Stimulated activated CD8-positive, alpha-beta memory T cell treated with anti-CD3 and anti-CD28 coated beads, Interleukin-4, amount 100 ng/mL, for 1 hour (primary cell): ENCODE measurements at places on chromosomes 6 and 20.

GRCh38 chr6:30690403-30691207 lies at the start of gene NRM:
TSS of gene NRM (minus strand) at chr6:30690984. CDS start at chr6:30690974, 10 bp downstream.
- no peak for DNase-seq

- no peak for DNase-seq
Measured at GRCh38 chr6:44042261-44042988, 84.8 kb downstream of the MRPL14 start.

DNA sequence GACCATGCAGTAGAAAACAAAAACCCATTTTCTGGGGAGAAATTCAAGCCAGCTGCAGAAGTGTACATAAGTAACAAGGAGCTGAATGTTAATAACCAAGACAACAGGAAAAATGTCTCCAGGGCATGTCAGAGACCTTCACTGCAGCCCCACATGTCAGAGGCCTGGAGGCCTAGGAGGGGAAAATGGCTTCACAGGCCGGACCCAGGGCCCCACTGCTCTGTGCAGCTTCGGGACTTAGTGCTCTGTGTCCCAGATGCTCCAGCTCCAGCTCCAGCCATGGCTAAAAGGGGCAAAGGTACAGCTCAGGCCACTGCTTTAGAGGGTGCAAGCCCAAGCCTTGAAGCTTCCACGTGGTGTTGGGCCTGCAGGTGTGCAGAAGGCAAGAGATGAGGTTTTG lies 43.6 kb downstream of the HACE1 start:
- DNase-seq = no peak

DNA sequence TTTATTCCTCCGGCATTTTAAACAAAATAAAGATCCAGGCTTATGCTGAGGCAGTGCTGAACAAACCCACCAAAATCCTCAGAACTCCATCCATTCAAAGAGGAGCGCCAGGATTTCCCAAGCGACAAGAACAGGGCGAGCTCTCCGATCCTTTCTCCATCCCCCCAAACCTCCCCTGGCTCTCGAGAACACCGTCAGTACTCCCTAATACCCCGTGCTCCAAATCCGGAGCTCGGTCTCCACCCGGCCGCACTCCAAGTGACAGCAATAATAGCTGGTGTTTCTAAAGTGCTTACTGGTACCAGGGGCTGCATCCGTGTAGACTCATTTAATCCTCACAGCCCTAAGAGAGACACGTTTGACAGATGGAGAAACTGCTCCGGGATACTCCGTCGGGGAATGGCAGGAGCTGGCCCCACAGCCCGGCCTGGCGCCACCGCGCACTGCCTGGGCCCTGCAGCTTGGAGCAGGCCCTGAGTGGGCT lies 277.1 kb upstream of the QKI start:
- DNase-seq = no peak

DNA sequence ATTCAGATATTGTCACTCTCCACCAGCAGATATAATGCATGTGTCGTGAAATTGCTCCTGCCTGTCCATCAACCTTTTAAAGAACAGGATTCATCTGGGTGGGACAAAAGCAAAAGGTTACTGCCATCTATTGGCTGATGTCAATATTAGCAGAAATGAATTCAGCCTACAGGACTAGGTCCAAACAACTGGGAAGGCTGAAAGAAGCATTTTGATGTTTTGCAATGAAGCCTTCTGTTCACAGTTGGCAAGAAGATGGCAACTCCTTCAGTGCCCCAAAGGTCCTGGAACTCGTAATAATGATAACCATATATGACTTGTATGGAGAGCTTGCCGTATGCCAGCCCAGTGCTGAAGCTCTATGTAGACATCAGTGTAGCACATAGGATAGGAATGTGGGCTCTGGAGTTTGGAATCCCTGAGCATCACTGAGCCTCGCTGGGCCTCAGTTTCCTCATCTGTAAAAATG lies 7.5 kb downstream of the BCAS1 start:
- no peak for DNase-seq

DNA sequence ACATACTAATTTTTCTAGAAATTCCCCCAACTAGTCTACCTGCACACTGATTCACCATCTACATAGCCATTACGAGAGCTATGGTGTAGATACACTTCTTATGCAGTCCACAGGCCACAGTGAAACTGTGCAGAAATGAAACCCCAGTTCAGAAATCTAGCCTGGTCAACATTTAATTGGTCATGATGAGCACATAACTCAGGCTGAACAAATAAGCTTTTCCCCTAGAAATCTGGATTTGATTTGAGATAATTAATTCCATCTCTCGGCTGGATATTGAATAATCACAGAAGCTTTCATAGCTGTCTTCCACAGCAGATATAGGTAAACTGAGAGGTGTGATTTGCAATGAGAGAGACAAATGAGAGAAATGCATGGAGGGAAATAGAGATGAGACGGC lies 22.6 kb upstream of the TINAG start:
- no peak for DNase-seq

- DNase-seq = no peak
Measured at GRCh38 chr20:8490076-8490830, 358.2 kb downstream of the PLCB1 start.

GRCh38 chr20:44979090-44979621 lies 12.8 kb downstream of the STK4 start:
- peak; percentile 46 for DNase-seq

DNA sequence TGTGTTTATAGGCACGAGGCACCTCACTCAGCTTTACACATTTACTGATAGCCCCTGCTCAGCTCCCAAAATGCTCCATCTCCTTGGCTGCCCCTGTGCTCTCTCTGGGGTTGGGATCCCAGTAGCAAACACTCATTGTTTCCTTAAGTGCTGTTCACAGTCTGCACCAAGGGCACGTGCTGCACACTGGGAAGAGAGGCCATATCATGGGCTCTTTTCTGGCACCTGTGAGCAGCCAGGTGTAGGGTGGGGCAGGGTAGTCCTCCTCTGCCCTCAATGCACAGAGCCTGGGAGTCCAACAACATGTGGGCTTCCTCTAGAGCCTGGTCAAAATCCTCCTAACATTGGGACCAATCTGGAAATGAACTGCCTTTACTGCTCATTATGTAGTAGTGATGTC lies 67.9 kb downstream of the BANF2 start:
- DNase-seq = no peak

DNA sequence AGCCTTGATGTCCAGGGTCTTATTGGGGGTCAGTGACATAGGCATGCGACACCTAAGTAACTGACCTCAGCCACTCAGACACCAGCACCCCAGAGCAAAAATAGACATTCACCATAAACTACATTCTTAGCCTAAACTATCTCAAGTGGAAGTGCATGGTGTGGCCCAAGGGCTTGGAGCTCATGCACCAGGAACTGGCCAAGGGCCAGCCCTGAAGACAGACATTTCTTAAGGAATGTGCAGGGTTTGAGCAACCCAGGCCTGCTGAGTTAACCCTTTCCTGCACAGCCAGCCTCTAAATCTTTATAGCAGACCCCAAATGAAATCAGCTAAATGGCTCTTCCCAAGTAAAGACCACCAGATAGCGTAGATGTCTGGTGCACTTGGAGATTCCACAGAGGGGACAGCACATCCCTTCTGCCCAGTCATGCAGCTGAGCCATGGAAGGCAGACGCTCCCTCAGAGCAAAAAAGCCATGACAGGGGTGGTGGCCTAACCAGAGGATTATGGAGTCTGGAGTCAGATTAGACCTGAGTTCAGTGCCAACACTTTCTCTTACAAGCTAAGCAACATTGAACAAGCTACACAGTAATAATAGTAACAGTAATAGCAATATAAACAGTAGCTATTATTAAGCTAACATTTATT lies 222.6 kb downstream of the ZMYND8 start:
- no peak for DNase-seq

DNA sequence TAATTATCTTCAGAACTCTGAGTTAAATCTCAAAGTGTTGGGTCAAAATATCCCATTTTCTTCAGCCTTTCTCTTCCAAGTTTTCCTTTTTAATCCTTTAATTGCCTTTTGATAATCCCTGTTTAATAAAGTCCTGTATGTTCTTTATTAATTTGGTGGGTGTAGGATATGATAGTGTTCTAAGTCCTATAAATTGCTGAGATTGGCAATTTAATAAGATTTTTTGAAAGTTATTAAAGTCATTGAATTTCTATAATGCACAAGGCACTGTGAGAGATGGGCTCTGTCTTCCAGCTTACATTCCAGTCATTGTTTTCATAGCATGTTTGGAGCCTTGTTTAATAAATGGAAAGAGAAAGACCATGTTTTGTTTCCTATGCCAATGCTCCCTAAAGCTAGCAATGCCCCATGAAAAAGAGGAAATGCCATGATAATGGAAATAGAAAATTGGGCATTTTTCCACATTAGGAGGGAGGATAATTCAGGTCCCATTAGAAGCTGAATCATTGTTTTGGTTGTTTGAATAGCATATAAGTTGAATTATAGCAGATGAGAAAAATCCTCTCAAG lies 404.8 kb downstream of the CD109 start:
- no peak for DNase-seq

DNA sequence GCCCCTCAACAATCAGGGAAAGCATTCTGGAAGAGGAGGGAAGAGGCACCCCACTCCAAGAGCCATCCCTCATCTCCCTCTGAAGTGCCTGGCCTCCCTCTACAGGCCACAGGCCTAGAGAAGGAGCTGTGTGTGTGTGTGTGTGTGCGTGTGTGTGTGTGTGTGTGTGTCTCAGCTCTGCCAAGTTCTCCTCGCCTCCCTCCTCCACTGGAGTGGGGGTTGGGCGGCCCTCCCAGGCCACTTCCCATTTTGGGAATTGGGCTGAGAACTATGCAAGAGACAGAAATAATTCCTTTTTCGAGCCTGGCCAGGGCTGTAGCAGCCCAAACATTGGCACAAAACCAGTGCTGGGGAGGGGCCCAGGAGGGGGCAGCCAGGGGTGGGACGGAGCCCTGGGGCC lies 35.7 kb downstream of the KCNB1 start:
- no peak for DNase-seq

- no peak for DNase-seq
Measured at GRCh38 chr20:55704458-55704857, 300.9 kb downstream of the CBLN4 start.

DNA sequence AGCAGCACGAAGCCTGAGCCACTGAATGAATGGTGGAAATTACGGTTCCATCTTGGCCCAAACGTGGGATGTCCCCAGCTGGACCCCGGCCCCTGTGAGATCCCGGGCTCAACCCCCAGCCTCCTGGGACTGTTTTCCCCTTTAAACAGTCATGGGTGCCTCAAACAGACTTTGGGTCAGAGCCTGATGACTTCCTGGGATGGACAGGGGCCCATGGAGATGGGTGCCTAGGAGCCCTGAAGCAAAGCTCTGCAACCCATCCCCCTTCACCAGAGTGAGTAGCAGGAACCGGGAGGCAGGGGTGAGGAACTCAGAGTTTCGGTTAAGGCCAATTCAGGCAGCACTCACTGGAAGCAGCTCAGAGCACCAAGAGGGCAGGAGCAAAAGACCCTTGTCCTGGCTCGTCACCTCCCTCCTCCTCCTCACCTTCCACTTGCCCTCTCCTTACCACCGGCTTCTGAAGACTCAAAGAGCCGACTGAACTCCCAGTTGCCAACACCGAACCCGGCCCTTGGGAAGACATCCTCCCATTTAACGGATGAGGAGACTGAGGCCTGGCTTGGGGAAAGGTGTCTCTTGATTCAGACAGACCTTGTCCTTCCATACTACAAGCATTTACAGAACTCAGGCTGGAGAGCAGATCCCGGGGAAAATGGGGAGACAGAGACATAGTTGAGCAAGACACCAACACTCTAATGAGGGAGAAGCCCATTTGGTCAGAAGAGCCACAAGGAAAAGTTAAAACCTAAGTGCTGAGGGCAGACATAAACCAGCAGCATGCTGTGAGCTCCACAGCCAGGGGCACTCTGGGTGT lies 14.9 kb upstream of the TLDC2 start:
- DNase-seq = no peak

GRCh38 chr20:47318586-47319516 lies 37.6 kb downstream of the ZMYND8 start:
- no peak for DNase-seq

DNA sequence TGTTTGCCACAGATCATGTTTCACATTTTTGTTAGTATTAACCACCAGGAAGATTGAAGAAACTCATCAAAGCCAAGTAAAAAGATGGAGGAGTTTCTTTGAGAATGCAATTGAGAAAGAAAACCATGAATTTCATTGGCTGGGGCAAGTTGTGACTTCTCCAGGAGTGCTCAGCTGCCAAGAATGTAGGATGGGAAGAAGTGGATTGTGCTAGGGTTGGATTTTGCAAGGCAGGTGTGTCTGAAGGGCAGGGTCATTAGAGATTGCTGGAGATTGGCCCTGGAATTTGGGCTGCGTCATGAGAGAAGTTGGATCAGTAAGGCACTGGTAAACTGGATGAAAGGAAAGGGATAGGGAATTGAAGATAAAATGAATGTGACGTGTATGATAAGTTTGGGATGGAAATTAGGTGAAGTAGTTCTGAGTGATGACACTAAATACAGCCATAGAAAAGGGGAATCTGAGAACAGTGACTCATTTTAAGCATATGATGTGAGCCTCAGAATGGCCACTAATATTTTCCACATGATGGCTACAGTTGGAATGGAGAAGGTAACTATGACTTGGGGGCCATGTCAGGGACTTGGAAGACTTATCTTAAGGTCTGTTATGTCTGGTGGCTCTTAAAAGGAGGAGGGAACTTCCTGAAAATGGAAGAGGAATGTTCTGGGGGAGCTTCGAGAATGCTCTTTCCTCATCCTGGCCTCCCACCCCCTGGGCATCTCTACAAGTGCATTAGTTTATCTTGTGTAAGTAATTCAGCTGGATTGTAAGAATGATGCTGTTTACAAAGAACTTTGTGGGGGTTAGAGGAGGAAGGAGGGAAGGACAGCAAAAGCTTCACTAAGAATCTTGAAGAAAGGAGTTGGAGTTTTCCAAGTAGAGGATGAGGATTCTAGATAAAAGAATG lies 27.8 kb upstream of the ERVFRD-1 start:
- DNase-seq = no peak

- DNase-seq = no peak
Measured at GRCh38 chr6:30889921-30890645, 5.8 kb downstream of the DDR1 start.

GRCh38 chr6:41072836-41073202 lies at the start of gene NFYA:
TSS of gene NFYA (plus strand) at chr6:41072974. CDS start at chr6:41079090, 6,116 bp downstream.
- no peak for DNase-seq
